IMR-90 (cell line): ENCODE measurements at places on chromosomes 16 and 17.

DNA sequence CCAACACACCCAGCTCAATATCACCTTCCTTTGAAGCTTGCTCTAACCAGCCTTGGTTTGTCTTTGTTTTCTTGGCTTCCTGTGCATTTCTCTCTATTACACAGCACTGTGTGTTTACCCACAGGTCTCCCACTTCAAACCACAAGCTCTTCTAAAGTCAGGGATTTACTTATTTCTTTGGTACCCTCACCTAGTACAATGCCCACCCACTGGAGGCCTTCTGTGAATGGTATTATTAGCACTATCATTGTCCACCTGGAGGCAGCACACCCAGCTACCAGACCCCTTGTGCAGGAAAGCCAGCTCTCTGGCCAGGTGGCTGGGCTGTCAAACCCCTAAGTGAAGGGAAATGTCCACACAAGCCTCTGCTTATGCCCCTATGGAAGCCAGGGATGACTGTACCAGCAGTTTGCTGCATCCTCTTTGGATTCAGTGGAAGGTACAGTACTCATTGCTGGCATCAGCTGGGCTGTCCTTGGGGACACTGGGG lies 9.4 kb upstream of the TOP2A start:
- no peak for DNase-seq

GRCh38 chr16:72992142-72992601 lies 55.8 kb downstream of the ZFHX3 start:
- DNase-seq = no peak

GRCh38 chr16:25709213-25709612 lies 17.5 kb downstream of the HS3ST4 start:
- DNase-seq = no peak

- no peak for DNase-seq
These were observed 9.5 kb downstream of the CYB561 start for GRCh38 chr17:63436523-63437110.
